ENCODE measurements at places on chromosomes 2 and 18. TPM values are rescaled to one million over a fixed set of nuclear protein-coding genes. Genes with fewer than 3 reads are reported as not detected.

Gene GBX2
- not detected for polyA plus RNA-seq

Gene ANO7
- not detected for polyA plus RNA-seq

Gene KLHL30
- polyA plus RNA-seq: not detected

Gene DCTN1
- 71.4 TPM for polyA plus RNA-seq

Gene CCDC178
- not detected for polyA plus RNA-seq

Gene GRB14
- polyA plus RNA-seq: not detected

Gene LYPD1
- not detected for polyA plus RNA-seq

Gene AGXT
- polyA plus RNA-seq: not detected

Gene MAPK4
- polyA plus RNA-seq: not detected

Gene TUBA4B
- polyA plus RNA-seq: not detected

Gene NEDD4L
- polyA plus RNA-seq: 9.6 TPM

Gene MCEE
- polyA plus RNA-seq: 25.9 TPM

Gene PROC
- not detected for polyA plus RNA-seq

Gene NMUR1
- 0.33 TPM for polyA plus RNA-seq

Gene LIMS2
- 35.1 TPM for polyA plus RNA-seq

Gene ALLC
- polyA plus RNA-seq: not detected

Gene DUSP2
- 55.6 TPM for polyA plus RNA-seq

Gene ZNF385B
- not detected for polyA plus RNA-seq

Gene SLC16A14
- 0.49 TPM for polyA plus RNA-seq

Gene RAB3GAP1
- 17.9 TPM for polyA plus RNA-seq

Gene GPR45
- not detected for polyA plus RNA-seq
